ENCODE measurements at places on chromosomes 4 and X.

DNA sequence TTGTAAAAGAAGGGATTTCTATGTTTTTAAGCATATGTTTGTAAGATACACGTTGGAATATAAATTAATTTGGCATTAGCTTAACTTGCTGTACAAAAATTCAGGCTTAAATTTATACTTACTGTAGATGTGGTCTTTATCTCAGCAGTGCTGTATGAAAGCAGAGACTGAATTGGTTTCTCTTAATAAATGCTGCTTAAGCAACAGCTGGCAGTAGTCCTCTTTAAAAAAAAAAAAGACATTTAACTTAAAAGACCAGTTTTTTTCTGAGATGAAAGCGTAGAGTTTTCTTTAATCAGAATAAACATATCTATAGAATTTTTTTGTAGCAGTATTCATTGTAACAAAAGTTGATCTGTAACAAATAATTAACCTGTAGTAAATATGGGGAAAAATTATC, 124.6 kb downstream of the RAP1GDS1 start:
- no peak for DNase-seq

- no peak for DNase-seq
Measured at GRCh38 chr4:147546349-147546748, 65.5 kb downstream of the EDNRA start.

DNA sequence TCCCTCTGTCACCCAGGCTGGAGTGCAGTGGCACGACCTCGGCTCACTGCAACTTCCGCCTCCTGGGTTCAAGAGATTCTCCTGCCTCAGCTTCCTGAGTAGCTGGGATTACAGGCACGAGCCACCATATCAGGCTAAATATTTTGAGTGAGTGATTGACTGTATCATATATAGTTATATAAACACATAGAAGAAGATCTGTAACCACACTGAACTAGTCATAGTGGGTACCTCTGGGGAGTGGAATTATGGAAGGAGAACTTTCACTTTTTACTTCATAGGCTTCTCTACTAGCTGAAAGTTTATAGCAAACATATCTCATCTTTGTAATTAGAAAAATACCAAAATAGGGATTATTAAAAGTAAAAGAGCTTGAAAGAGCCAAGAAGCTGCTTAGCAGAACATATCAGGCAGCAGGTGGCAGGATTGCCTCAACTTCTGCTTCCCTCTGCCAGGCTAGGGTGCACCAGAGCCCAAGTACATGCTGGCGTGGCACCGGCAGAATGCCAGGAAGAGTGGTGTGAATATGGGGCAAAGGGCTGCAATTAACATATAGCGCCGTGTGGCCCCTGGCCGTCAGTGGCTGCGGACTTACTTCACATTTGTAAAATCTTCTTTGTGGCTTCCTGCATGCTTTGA, 39.5 kb upstream of the CD40LG start:
- DNase-seq, result peak; percentile 58

DNA sequence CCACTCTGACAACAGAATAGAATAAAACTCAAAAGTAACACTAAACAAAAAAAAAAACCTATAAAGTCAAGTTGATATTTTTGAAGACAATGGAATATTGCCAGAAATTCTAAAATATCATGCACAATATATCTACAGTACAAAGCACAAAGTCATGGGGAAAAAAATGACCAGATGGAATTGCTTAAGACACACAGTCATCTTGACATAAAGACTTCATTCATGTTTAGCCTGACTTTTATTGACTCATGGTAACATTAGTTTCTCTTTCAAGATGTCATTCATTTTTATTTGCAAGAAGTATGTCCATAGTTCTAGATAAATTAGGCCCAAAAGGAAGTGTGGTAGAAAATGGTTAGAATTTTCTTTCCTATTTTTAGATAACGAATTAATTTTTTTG, 259.1 kb downstream of the CAMK2D start:
- no peak for DNase-seq

DNA sequence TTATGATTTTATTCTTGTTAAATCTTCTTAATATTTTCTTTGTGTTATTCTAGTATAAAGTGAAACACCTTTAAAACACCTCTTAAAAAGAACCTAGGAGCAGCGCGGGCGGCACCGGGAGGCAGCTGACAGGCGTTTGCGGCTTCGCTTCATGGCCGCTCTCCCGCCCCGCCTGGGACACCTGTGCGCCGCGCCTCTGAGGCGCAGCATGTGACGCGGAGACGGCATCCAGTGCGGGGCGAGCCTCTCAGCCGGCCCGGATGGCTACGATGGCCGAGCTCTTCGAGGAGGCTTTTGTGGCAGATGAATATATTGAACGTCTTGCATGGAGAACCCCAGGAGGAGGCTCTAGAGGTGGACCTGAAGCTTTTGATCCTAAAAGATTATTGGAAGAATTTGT, 1592.7 kb downstream of the TECRL start:
- no peak for DNase-seq

DNA sequence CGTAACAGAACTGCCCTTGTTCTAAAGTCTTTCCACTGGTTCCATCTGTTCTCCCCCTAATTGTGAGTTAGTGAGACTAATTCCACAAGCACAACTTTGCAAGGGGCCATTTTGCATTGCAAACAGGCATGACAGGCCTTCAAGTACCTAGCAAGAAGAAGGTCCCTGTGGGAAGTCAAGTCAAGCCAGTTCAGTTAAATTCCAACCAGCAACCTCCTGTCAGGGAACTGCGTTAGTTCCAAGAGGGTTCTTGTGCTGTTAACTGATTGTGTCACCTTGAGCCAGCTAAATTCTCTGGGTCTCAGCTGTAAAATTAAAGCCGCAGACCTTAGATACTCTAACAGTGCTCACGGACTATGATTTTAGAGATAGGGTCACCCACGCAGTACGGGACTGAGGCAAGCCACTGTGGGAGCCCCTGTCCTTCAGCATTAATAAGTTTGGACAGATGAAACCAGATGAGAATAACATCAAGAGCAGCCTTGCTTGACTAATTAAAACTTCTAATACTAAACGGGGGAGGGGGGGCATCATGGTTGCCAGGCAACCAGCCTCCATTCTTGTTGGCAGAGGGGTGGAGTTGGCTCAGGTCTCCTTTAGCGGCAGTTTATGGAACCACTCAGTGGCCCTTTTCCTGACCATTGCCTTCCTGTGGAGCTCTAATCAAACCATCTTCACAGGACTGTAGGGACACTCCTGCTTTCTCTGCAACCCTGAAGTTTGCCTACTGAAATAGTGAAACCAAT, 24.1 kb upstream of the TMEM150C start:
- DNase-seq, result no peak

GRCh38 chrX:46929439-46930261, 17.4 kb downstream of the JADE3 start:
- DNase-seq, result no peak

DNA sequence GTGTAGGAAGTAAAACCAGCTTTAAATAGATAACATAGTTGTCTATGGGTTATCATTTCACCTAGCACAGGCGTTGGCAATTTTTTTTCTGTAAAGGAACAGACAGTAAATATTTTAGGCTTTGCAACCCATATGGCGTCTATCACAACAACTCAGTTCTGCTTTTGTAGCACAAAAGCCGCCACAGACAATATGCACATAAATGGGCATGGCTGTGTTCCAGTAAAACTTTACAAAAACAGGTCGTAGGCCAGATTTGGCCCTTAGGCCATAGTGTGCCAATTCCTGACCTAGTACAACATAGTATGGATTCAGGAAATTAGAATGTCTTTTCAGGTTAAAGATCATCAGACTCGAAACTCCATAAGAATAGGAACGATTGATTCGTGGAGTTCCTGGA, 265.3 kb upstream of the GK2 start:
- no peak for DNase-seq

- DNase-seq, result peak; percentile 34
Measured at GRCh38 chrX:46376246-46376885, 168.9 kb downstream of the ZNF674 start.

DNA sequence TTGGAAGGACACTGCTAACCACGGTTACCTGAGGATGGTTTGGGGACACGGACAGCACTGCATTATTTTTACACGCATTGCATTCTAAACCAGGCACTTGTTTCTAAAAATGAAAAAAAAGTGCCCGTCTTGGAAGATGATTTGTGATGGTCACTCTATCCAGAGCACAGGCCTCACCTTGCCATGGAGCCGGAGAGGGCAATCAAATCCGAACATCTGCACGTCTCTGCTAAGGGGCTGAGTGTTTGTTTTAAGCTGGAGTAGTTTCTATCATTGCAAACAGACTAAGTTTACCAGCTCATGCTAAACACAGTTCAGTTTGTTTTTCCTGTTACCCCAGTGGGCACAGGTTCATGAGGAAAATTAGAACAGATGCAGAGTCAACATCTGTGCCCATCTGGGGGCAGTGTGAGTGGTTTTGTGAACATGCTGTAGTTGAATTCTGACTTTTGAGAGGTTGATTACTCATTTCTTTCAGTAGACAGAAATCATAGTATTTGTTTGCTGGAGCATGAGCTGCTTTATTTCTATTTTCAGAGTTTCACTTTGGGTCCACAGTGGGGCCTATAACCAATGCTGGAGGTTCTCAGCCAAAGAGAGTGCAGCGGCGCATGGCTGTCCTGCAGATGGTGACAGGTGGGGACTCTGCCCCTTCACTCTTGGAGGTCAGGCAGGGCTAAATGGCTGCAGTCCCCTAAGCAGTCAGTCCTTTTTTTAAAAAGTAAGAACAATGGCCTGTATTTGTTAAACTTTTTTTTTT, 65.4 kb upstream of the ENPP6 start:
- DNase-seq, result peak; percentile 90

- DNase-seq, result no peak
Measured at GRCh38 chr4:185190306-185190856, 13.4 kb downstream of the CFAP97 start.

- no peak for DNase-seq
Measured at GRCh38 chrX:147069926-147070325, 255.4 kb upstream of the CXorf51A start.

DNA sequence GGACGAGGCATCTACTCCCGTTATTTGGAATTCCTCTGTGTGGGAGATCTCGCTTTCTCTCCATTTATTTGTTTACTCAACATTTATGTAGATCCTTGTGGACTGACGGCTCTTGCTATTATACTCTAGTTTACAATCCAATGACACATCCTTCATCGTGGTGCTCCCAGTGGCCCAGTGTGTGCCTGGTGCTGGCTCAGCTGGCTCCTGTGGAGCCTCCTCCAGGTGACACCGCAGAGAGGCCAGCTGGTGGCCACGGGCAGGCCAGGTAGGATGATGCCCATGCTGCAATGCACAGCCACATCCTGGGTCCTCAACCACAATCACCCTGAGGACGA, 84.0 kb upstream of the AFAP1 start:
- no peak for DNase-seq

- DNase-seq, result no peak
Measured at GRCh38 chr4:38364383-38364963, 299.5 kb upstream of the KLF3 start.

DNA sequence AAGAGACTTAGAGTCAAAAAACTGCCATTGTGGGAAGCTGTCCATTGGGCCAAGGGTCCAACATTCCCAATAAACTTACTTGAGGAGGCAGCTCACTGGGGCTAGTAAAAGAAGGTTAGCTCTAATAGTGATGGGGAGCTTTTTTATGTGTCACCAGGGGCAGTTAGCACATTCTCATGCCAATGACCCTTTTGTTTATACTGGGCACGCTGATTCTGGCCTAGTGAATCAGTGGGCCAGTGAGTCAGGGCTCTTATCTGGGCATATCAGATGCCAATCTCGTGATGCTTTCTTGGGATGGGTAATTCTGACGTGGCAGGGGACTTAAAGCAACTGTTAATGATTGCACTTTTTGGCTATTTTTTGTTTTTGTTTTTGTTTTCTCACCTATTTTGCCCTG, 27.8 kb downstream of the TCEAL1 start:
- DNase-seq, result no peak

DNA sequence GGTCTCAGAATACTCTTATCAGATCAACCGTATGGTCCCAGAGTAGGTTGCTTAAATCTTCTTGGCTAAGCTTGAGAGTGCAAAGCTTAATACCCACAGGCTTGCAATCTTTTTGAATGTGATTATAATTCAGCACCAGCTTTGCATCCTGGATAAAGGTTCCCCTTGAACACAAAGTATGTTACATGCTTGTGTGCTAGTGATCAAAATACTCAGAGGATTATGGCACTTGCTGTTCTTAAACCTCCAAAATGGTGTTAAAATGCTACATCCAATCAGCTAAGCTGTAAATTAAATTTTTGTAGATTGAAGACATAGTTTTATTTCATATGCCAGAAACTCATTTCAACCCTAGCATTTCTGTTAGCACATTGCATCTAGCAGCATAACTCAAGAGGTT, 812.2 kb upstream of the TENM3 start:
- no peak for DNase-seq

- no peak for DNase-seq
Measured at GRCh38 chrX:69144838-69145680, 20.2 kb downstream of the PJA1 start.

- no peak for DNase-seq
Measured at GRCh38 chr4:7487998-7488671, 53.4 kb upstream of the PSAPL1 start.

DNA sequence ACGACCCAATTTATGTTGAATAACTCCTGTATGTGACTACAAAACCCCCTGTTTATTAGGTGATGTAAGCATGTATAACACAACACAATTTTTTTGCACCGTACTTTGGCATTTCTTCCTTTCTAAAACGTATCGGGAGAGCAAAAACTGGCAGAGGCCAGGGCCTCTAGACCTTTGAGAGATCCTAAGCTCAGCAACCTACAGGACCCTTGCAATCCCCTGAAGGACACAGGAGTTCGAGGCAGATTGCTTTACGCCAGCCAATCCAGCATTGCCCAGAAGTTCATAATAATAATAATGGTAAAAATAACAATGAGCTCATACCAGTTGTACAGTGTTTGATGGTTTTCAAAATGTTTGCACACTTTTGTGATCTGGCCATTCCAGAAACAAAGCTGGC, 7.7 kb downstream of the NKX3-2 start:
- DNase-seq, result no peak

GRCh38 chr4:86452924-86453531, 93.2 kb upstream of the MAPK10 start:
- no peak for DNase-seq

GRCh38 chr4:59122626-59123025, 2012.4 kb upstream of the IGFBP7 start:
- no peak for DNase-seq

GRCh38 chr4:27835851-27836250, 975.2 kb downstream of the STIM2 start:
- DNase-seq, result no peak

DNA sequence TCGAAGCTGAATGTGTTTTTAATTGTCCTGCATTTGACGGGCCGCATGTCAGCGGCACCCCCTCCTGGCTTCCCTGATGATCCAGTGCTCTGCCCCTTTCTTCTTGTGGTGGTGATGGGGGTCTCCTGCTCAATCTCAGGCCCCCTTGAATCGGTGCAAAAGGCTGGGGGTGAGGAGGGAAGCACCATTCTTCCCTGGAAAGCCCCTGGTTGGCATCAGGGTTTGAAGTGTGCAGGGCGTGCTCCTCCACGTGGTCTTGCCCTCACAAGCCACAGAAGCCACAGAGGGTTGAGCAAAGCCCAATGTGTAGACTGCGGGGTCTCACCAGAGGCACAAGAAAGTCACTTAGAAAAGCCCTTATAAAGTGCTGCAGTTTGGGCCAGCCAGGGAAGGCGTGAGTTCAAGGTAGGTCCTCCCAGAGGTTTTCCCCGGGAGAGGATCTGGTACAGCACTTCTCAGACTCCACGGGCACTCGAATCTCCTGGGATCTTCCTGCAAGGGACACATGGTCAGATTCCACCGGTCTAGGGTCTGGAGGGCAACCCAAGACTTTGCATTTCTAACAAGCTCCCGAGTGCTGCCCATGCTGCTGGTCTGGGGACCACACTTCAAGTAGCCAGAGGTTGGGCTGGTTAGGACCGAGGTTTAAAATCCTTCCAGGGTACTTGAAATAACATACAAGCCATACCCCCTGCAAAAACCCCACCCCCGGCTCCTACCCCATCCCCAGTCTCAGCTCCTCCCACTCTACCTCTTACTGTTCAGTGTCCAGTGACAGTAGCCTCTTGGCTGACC, 35.1 kb downstream of the PSAPL1 start:
- DNase-seq, result no peak
